Erythroblast (primary cell): ENCODE measurements at places on chromosomes 4 and X.

GRCh38 chr4:52892880-52893279 is 30.8 kb downstream of the RASL11B start:
- DNase-seq: no peak

GRCh38 chrX:49910344-49910743 is 12.1 kb upstream of the CLCN5 start:
- DNase-seq: no peak

DNA sequence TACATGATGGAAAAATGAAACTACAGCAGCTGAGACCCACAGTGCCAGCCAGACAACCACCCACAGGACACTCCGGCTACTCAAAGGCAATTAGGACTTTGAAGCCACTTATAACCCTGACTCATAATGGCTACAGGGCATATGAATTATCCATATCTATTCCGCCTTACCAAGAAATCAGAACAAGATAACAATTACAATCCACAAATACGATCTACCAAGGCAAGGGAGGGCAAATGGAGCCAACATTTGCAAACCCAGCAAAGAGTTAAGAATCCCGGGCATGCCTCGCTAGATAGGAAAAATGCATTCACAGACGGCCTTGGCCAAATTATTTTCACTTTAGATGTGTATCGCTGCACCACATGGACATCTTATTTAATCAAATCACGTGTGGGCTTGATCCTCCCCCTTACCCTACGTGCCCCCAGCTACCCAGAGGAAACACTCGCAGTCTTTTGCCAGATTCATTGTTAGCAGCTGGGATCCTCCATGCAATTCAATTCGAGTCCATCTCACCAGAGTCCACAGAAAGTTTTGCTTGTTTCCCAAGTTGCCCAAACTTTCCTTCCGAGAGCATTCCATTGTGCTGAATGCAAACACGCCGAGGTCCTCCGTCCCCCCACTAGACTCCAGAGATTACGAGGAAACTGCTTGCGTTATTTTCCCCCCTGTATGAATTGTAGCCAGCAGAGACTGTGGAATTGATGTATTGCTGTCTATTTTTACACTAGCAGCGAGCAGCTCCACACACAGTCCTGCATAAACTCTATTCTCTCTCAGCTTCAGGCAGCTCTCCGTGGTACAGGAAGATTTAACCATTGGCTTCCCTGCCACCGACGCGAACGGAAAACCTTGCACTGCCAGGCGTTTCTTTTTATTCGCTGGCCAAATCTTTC is 1.2 kb downstream of the PPARGC1A start:
- DNase-seq: no peak

GRCh38 chrX:106959901-106960300 is 39.7 kb downstream of the CLDN2 start:
- no peak for DNase-seq

DNA sequence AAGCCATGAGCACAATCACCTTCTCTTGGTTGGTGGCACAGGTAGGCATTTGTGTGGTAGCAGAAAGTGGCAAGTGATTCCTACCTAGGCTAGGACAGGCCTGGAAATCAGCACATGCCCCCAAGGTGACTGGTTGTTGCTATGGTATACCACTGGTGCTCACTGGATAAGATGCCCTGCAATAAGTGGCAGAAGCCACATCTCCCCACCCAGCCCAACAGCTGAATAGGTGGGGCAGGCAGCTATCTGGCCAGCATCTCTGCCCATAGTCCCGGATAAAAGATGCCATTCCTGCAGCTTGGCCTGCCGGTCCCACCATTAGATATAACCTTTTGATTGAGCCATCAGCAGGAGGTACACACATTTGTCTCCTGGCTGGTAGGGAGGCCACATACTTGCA is 21.1 kb downstream of the AMER1 start:
- no peak for DNase-seq

- DNase-seq: no peak
Measured at GRCh38 chrX:108582151-108582550, 142.5 kb downstream of the COL4A5 start.

DNA sequence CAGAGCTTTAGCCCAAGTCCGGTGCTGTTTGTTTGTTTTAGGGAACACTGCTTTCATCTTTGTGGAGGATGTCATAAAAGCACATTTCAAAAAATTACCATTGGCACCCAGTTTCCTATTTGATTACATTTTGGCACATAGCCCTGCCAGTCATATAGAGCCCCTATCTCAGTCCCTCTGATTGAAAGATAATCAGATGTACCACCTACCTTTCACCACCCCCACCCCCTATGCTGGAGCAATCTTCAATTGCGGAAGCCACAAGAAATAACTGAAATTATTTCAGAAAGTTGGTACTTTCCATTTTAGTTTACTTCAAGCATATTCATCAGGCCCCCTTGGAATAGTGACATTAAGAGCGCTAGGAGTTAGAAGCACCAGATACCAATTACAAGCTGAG is 136.7 kb upstream of the RPL34 start:
- no peak for DNase-seq

DNA sequence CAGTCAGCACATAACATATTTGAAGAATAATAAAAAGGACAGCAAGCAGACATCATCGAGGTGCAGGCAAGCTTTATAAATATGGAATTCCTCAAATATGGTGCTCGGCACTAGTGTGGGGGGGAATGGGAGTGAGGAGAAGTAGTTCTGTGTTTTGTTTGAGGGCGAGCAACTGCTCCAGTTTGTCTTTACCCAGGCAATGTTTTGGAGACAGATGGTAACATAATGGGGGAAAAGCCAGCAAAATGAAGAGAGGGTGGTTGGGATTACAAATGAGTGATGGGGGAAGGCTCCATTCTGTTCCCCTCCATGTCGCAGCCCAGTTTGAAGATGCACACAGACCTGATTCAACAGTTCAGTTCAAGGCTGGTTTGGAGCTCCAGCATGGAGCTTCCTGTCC is 572.9 kb upstream of the DIPK2B start:
- no peak for DNase-seq

- DNase-seq: no peak
Measured at GRCh38 chrX:136156560-136157117, 9.3 kb downstream of the FHL1 start.
